ENCODE measurements at places on chromosomes 16 and 17.

DNA sequence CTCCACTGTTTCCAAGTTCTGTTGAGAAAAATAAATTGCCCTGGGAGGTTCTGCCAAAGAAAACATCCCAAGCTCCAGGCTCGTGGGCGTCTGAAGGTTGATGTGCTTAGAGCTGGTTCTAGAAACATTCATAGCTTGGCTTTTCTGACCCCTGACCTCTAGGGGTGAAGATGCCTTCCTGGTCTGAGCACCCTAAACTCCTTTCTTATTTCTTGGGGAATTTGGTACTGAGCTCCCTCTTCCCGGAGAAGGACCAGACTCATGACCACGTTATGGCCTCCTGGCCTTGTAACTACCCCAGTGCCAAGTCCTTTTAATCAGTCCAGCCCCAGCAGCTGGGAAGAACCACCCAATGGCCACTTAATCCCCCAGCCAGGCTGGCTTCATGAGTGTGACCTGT lies 66.4 kb downstream of the MYH11 start:
- DNase-seq: no peak

- no peak for DNase-seq
Observed at GRCh38 chr17:2885733-2886132, 89.5 kb downstream of the RAP1GAP2 start.

DNA sequence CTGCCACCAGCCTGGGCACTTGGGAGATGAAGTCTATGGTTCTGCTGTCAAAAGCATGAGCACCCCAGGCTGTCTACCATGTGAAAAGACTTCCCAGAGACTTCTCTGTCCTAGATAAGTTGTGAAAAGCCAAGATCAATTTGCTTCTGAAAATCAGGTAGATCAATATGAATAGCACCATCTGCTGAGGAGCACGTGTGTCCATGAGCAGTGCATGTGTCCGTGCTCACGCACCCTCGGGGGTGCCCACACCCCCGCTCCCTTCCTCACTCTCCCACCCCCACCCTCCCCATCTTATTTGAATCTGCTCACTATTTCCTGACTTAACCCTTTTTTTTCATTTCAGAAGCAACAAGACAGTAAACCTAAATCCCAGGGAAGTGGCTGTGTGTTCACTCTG lies 238.3 kb upstream of the SDK2 start:
- no peak for DNase-seq

DNA sequence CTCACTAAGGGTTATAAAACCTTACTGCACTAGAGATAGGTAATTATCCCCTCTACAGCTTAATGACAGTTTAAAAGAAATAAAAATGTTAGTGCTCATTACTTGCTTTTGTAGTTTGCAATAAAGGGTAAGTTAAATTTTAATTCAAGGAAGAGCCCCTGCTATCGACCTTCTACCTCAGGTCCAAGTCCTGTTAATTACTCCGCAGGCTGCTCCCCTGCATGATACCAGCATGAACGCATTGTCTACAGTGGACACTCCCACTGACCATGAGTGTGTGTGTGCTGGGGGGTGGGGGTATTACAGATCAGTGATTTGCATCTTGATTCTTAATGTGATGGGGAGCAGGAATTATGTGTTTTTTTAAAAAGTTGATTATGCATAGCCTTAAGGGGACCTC lies 103.1 kb downstream of the AATF start:
- no peak for DNase-seq

DNA sequence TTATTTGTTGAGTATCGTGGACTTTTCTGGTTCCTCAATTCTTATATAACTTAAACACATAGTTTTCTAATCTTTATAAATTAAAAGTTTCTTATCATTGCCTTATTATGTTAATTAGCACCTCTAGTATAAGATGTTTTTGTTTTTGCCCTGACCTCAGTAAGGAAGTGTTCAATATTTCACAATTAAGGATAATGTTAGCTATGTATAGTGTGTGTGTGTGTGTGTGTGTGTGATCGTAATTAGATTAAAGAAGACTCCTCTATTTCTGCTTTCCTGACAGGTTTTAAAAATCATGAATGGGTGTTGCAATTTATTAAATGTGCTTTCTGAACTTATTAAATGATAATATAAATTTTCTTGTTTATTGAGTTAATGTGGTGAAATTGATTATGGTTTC lies 12.0 kb downstream of the IL21R start:
- no peak for DNase-seq

- no peak for DNase-seq
Observed at GRCh38 chr17:81400154-81400977, 5.1 kb downstream of the BAHCC1 start.

DNA sequence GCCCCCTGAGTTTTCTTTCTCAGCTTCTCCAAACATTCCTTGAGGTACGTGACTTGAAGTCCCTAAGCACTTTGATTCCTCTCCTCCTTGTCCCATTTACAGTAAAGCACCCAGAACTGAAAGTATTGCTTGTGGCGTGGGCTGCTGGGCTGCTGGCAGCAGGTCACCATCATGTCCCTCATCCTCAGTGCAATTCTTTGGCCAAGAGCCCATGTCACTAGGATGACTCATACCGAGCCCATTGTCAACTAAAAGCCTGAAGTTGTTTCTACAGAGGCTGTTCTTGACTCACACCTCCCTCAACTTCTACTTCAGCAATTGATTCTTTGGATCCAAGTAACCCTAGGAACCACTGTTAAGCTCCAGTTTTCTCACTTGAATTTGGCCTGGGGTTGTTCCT lies 54.3 kb downstream of the KPNA2 start:
- DNase-seq: peak; percentile 43

GRCh38 chr17:27915709-27916108 lies 22.5 kb upstream of the LYRM9 start:
- no peak for DNase-seq

DNA sequence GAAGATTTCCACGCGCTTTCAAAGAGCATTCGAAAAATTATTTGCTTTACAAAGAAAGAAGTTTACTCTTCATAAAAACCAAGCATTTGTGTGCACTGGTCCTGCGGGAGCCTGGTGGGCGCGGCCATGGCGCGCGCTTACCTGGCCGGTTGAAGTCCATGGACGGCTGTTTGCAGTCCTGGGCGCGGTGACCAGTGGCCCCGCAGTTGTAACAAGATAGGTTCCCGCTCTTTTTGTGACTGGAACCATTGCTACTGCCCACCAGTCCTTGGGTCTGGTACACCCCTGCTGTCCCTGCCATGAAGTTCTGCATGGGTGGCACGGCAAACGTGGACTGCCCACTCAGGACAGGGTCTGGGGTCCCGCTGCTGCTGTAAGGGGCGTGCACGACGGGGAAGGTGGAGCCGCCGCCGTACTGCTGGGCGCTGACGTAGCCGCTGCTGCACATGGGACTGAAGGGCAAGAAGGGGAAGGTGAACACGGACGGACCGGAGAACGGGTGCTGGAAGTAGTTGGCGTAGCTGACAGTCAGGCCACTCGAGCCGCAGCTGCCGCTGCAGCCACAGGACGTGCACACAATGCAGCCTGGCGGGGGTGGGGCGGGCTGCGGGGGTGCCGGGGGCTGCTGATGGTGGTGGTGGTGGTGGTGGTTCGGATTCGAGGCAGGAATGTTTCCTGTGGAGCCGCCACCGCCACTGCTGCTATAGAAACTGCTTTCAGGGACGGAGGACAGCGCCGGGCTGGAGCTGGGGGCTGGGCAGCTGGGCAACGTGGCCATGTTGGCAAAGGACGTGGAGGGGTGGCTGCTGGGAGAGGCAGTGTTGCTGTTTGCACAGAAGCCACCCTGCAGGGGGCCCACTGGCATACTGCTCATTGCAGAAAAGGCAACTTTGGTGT lies 19.5 kb downstream of the MAP1LC3B start:
- no peak for DNase-seq

- no peak for DNase-seq
Observed at GRCh38 chr17:75317671-75318070, 28.4 kb upstream of the SLC25A19 start.

- no peak for DNase-seq
Observed at GRCh38 chr16:83244057-83244456, 563.7 kb upstream of the HSBP1 start.

GRCh38 chr17:42918902-42919521 lies 18.4 kb downstream of the G6PC1 start:
- DNase-seq: no peak

- DNase-seq: peak; percentile 30
Observed at GRCh38 chr16:88809068-88809675, 2.6 kb downstream of the APRT start.

DNA sequence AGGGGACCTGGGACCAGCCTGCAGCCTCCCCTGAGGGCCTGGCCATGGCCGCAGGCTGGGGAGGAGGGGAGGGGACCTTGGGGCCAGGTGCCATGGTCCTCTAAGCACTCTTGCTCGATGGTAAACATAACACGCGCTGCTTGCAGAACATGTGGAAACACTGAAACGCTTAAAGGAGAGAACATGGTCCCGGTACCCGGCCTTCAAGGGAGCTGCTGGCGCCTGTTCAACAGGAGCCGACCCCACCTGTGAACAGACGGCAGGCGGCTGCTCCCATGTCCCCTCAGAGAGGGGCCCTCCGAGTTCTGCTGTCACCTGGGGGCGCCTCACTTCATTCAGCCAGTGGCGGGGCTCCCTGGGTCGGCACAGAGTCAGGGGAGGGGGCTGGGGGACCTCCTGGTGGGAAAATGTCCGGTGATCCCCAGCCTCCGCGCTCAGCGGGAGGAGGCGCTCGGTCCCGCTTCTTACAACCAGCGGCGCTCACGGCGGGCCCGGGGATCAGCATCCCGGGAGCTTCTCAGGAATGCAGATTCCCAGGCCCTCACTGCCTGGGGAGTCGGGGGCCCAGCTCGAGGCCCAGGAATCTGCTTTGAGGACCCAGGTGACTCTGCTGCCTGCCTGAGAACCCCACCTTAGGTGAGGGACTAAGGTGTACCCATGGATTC lies 854 bp upstream of the SSTR5 start:
- DNase-seq: no peak

GRCh38 chr17:72812823-72813222 lies 279.7 kb downstream of the SLC39A11 start:
- DNase-seq: no peak

DNA sequence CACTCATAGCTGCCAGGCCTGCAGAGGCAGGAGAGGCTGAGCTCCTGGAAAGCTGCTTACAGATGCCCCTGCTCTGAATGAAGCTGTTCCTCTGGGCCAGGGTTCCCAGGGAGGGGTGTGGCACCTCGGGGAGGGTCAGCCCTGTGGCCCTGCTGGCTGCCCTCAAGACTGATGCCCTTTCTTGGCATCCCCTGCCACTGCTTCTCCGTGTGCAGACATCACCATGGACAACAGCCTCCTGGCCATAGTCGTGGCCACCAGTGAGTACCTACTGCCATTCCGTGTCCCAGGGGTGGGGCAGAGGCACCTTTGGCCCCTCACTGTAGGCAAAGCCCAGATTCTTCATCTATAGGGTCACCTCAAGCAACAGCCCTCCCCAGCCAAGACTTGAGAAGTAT lies 8.9 kb downstream of the MRPL27 start:
- DNase-seq: no peak

GRCh38 chr17:38728290-38728831 lies 1.8 kb upstream of the CISD3 start:
- DNase-seq: peak; percentile 79

DNA sequence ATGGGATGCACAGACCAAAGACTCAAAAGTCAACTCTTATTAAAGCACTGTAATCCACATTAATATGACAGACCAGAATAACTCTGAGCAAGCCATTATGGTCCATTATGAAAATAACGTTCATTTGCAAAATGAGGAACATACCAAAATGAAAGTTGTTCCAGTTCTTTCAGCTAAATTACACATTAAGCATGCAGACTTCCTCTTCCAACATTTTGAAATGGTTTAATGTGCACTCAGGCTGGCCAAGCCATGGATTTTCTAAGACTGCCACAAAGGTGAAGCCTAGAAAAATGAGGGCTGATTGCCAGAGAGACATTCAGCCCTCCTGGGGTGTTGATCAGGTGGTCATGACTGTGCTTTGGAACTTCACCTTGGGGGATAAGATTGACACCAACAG lies 56.7 kb upstream of the NOG start:
- no peak for DNase-seq

GRCh38 chr17:61456688-61457225 lies 4.5 kb downstream of the TBX4 start:
- DNase-seq: peak; percentile 10

- DNase-seq: peak; percentile 38
Observed at GRCh38 chr17:27463235-27463677, 7.0 kb downstream of the KSR1 start.

DNA sequence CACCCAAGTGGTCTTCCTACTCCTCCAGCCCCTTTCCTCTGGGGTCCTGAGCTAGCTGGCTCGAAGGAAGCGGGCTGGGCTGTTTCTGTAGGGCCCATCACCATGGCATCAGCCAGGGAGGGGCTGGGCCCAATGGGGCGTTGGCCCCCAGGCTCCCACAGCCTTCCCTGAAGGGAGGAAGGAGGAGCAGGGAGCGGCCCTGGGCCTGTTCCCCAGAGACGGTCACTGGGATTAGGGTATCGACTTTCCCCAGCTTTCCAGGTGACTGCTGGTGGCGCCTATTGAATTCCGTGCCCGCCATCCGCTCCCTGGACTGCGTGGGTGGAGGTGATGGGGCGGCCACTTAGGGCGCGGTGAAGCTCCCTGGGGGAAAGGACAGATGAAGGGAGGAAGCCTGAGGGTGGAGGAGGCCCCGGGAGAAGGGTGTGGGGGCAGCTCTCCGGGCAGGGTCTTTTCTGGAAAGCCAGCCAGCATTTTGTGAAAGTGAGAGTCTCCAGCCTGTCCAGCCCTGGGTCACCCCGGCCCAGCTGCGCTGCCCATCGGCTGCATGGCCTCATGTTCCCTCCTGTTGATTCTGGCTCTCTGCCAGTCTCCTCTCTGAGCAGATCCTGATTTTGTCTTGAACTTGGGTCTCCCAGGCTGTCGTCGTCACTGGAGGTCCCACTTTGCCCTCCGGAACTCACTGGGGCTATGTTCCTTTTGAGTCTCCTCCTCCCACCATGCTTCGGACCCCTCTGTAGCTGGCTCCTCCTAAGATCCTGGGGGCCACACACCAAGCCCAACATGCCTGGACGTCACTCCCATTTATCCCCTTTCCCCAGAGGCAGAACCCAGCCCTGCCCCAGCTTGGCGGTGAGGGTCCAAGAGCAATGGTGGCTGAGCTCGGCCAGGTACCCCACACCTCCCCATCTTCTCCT lies 9.8 kb downstream of the NHERF1 start:
- DNase-seq: no peak

GRCh38 chr16:3045758-3046640 lies at the start of gene MMP25:
MMP25 (plus strand) TSS chr16:3046561; CDS start chr16:3046918, 357 bp downstream.
- no peak for DNase-seq

DNA sequence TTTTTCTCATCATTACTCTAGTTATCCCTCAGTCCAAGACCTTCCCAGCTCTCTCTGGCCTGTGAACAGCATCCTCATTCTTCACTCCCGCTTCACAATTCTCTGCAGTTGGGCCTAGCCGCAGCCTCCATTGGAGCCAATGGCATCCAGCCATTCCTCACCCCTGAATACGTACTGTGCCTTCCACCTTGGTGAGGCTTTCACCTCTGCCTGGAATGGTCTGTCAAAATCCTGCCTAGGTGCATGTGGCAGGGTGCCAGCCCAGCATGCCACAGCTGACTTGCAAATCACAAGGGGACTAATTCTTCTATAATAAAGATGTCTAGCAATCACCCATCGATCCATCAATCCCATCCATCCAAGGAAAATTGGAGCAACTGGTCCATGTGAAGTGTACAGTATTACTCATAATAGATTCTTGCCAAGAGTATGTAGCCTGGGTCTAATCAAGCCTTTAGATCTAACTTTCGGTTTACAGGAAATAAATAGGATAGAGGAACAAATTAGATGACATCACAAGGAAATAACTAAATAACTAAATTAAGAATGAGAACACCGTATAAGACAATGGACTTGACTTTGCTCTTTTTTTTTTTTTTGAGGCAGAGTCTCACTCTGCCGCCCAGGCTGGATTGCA lies 5.1 kb upstream of the CX3CL1 start:
- no peak for DNase-seq
